Umbilical cord (tissue), 2 donors: ENCODE measurements at places on chromosomes 1 and 21. TPM values are rescaled to one million over a fixed set of nuclear protein-coding genes. Genes with fewer than 3 reads are reported as not detected.
A peak's percentile ranks its signal among the peaks of the same experiment; 100 is the strongest.

The NBPF20 gene
- total RNA-seq: 0.72 TPM

The ETV3L gene
- total RNA-seq: not detected

The NUP210L gene
- total RNA-seq: 0.48 TPM

The LAMC2 gene
- 34.2 TPM for total RNA-seq

DNA sequence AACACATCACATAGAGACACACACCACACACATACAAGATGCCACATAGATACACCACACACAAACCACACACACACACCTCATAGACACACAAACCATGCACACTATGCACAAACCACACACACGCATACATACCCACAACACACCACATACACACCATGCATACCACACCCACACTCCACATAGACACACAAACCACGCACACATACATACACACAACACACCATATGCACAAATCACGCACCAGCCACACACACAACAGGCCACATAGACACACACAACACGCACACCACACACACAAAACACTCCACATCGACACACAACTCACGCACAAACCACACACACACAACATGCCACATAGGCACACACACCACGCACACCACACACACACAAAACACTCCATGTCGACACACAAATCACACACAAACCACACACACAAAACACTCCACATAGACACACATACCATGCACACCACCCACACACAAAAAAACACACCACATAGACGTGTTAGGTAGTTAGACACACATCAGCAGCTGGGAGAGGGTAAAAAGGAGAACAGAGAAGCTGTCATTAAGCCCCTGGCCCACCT is 49.5 kb upstream of the SLC19A1 start:
- no peak for DNase-seq

- DNase-seq: no peak
Measured at GRCh38 chr1:15485636-15486035, 9.7 kb downstream of the CELA2B start.

DNA sequence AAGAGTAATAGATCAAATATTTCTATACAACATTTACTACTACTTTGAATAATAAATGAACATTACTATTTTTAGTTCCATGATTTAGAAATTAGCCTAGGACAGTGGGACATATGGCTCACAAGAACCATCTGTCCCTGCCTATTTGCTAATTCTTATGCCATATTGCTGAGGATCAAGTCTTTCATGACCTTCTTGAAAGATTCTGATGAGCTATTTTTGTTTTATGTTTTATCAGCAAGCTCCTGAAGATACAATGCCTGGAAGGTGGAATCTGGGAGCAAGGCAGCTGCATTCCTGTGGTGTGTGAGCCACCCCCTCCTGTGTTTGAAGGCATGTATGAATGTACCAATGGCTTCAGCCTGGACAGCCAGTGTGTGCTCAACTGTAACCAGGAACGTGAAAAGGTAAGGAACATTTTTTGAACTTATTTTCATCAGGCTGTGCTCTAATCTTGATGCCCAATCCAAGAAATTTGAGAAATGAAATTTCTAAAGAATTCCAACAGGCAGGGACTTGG is 326.7 kb downstream of the PAPPA2 start:
- no peak for DNase-seq

DNA sequence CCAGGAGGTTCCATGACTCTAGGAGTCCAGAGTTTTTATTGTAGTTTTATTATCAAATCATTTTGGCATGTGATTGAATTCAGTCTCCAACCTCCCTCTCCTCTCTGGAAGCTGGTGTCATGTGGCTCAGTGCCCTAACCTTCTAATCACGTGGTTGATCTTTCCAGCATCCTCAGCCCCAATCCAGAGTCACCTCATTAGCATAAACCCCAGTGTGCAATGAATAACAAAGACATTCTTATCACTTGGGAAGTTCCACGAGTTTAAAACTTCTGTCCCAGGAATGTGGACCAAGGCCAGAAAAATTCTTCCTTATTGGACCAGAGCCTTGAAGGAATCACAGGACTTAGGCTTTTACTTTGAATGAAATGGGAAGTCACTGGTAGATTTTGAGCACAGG is 52.2 kb downstream of the KIRREL1 start:
- DNase-seq: peak; percentile 73

- DNase-seq: no peak
Measured at GRCh38 chr1:107604825-107605224, 360.2 kb downstream of the VAV3 start.

GRCh38 chr1:41619511-41620364 is 135.3 kb upstream of the EDN2 start:
- no peak for DNase-seq

GRCh38 chr21:33149181-33149580 is 79.2 kb downstream of the OLIG1 start:
- no peak for DNase-seq
